ENCODE measurements at places on chromosomes 11 and 22. TPM values are rescaled to one million over a fixed set of nuclear protein-coding genes. Genes with fewer than 3 reads are reported as not detected.

DNA sequence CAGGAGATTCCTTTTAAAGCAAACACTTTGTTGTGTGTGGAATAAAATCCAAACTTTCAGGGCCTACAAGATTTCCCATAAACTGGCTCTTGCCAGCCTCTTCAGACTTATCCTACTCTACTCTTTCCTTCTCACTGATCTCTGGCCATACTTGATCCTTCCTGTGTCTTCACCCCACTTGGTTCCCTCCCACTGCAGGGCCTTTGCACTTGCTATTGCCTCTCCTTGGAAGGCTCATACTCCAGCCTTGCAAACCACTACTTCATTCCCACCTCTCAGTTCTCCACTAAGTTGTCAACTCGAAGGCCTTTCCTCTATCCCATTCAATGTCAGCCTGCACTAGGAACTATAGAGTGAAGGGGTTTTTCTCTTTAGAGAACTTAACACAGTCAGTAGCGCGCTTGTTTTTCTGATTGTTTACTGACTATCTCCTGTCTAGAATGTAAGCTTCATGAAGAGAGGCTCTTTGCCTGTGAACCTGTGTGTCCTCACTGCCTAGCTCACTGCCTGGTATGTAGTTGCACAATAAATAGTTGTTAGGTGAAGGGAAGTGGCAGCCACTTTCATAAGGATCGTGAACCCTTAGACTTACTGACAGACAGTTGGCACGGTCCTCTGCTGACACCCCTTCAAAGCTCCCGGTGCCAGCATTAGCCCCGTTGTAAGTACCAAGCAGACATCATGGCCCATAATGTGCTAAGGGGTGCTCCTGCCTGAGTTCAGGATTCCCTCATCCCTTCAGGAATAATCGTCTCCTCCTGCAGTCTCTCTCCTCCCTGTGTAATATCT, 833 bp upstream of the ME3 start:
- no peaks in the 10 kb centered on the region for H3K27me3 ChIP-seq
- DNase-seq = no peak
- H3K27ac ChIP-seq = peak overlapping the region; percentile 91
- H3K4me3 ChIP-seq = no peak overlapping the region

DNA sequence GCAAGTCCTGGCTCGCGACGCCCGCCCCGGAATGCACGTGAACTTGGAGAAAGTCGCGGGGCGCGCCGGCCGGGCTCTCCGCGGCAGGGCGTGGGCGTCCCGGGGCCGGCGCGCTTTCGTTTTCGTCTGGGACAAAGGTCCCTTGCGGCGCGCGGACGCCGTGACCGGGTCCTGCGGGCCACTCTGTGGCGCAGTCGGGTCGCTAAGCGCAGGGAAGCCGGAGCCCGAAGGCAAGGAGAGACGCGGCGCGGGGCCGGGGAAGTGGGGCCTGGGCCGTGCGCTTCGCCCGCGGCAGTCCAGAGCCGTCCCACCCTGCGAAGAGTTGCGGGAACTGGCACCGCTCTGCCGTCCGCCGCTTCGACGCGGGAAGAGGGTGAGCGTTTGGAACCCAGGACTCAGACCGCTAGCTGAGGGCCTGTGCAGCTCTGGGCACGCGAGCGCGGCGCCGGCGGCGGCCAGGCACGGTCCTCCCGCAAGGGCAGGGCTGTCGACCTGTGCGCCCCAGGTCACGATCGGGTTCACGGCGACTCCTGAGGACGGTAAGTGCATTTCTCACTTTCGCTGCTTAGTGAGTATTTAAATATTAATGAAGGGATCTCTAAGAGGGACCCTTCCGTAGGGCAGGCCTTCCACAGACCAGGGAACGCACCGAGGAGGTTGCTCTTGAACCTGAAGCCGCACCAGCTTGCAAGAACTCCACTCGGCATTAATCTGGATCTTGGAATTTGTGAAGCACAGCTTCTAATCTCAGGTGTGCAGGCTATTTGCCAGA, 78.0 kb upstream of the PPARA start:
- peak overlapping the region; percentile 81 for H3K4me3 ChIP-seq
- H3K4me1 ChIP-seq = peaks cover 52% of the 10 kb centered on the region
- H3K27ac ChIP-seq = peak overlapping the region; percentile 68
- no peaks in the 10 kb centered on the region for H3K27me3 ChIP-seq
- H3K36me3 ChIP-seq = peaks cover 6% of the 10 kb centered on the region
- DNase-seq = peak; percentile 55

SLC7A4 gene
- total RNA-seq = not detected

DNA sequence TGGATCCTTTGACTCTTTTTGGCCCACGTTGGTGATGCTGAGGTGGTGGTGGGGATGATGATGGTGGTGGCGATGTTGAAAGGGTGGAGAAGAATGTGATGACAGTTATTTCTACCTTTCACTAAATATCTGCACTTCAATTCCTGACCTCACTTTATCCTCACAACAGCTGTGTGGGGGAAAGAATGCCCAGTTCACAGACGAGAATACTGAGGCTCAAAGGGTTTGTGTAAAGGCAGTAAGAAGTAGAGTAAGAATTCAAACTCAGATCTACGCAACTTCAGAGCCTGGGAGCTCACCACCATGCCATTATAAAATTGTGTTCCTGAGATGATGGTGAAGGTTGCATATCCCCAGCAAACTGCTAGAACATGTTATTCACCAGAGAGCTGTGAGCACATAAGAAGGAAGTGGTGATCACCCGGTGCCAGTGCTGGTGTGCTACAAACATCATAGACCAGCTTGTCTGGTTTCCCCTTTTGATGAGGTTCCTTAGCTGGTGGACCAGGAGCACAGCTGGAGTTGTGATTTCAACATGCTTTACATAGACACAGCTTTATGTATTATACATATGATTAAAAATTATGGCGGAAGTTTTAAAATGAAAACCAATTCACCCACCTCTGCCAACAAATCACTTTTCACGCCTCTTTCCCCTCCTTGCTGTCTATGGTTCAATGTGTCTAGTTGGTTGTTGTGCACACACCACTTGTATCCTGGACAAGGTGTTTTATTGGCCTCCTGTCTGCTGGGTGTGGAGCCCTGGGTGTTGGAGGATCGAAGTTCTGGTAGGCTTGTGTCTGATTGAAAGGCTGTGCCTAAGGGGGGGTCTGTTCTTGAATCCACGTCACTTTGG, 6.2 kb downstream of the ST14 start:
- H3K27ac ChIP-seq = no peak overlapping the region
- peaks cover 17% of the 10 kb centered on the region for H3K27me3 ChIP-seq
- H3K4me1 ChIP-seq = no peaks in the 10 kb centered on the region
- no peak overlapping the region for H3K4me3 ChIP-seq

CARD18 gene
- total RNA-seq = not detected

DNA sequence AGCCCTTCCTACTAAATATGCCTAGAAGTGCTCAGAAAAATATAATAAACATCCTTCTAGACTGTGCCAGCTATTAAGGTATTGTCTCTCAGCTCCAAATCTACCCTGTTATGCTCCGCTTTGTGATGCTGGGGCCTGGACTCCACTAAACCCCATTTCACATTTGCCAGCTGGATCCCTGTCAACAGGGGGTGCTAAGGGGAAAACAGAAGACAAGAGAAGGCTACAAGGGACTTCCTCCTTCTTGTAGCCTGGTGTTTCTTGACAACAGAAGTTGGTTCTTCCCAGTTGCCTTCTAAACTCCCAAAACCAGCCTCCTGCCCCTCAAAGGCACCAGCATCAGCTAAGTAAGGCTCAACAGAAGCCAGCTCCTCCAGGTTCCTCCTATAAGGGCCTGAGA, 5.2 kb downstream of the NUMA1 start:
- DNase-seq = no peak
- no peak overlapping the region for H3K4me3 ChIP-seq
- peaks cover 49% of the 10 kb centered on the region for H3K4me1 ChIP-seq
- no peaks in the 10 kb centered on the region for H3K27me3 ChIP-seq

DNA sequence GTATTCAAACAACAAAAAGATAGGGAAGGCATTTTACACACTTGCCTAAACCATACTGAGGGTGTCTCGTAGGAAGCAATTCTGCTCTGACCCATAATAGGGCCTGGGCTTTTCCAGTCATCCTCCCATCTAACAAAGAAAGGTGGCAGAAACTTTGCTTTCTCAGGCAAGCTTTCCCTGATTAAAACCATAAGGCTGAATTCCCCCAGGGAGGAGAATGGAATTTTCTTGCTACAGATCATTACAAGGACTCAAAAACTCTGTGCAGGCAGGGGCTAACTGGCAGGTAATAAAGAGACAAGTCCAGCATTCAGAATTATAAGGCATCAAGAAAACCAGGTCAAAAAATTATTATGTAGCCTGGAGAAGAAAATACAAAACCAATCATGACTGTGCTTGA, 90.4 kb downstream of the RBFOX2 start:
- no peaks in the 10 kb centered on the region for H3K36me3 ChIP-seq
- no peak for DNase-seq
- H3K4me3 ChIP-seq = no peak overlapping the region
- H3K4me1 ChIP-seq = no peaks in the 10 kb centered on the region
- H3K27me3 ChIP-seq = no peaks in the 10 kb centered on the region

DNA sequence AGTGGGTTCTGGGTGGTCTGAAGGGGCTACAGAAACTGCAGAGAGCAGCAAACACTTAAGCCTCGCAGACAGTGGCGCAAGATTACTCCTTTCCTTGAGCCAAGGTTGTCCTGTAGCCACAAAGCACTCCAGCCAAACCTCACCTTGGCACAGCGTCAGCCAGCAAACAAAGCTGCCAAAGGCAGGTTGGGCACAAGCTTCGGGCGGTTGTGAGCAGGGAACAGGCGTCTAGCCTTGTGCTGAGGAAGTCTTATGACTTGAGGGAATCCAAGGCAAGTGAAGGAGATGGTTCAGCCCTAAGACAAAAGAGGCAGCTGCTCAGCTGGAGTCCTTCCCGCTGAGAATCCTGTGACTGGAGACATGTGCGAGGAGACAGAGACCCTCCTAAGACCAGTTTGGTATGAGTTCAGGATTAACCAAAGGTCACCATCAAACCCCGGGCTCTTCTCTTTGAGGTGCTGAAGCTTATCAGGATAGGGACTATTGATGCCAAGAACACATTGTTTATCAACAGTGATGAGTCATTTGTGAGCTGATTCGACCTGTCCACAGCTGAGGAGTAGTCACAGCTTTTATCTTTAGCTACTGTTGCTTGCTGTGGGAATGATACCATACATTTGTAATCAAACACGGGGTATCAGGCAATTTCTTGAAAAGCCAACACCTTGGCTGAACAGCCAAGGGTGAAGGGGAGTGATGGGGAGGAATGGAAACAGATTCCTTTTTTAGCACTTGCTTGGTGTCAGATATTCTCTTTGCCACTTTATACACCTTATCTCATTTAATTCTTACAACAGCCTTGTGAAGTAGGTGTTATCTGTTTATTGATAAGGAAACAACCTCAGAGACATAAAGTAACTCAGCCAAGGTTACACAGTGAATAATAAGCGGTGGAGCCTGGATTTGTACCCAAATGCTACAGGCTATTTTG, 4.6 kb downstream of the ADM start:
- no peaks in the 10 kb centered on the region for H3K27me3 ChIP-seq
- no peak overlapping the region for H3K4me3 ChIP-seq
- no peaks in the 10 kb centered on the region for H3K36me3 ChIP-seq
- H3K27ac ChIP-seq = peak overlapping the region; percentile 80
- H3K4me1 ChIP-seq = peaks cover 30% of the 10 kb centered on the region
- peak; percentile 67 for DNase-seq

All from endothelial cell of umbilical vein (primary cell).